NB4 (cell line): ENCODE measurements at places on chromosomes 4 and X.

- no peak for DNase-seq
Observed at GRCh38 chr4:173845580-173845979, 315.6 kb upstream of the HAND2 start.

DNA sequence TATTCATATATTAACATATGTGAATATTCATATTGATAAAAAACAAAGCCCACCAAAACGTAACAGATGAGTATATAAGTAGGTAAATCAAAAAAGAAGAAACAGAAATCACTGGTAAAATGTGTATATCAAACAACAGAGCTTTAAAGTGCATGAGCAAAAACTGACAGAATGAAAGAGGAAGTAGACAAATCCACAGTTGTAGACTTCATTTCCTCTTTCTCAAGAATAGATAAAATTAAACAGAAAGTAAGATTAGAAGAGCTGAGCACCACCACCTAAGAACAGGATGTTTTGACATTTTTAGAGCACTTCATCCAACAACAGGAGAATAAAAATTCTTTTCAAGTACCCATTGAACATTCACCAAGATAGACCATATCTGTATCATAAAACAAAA is 64.6 kb downstream of the CNKSR2 start:
- peak; percentile 63 for DNase-seq

- peak; percentile 48 for DNase-seq
Observed at GRCh38 chr4:181528570-181529184, 714.5 kb upstream of the TENM3 start.

- no peak for DNase-seq
Observed at GRCh38 chrX:132900633-132901293, 57.7 kb downstream of the HS6ST2 start.
